ENCODE measurements at places on chromosomes 12 and 14.

DNA sequence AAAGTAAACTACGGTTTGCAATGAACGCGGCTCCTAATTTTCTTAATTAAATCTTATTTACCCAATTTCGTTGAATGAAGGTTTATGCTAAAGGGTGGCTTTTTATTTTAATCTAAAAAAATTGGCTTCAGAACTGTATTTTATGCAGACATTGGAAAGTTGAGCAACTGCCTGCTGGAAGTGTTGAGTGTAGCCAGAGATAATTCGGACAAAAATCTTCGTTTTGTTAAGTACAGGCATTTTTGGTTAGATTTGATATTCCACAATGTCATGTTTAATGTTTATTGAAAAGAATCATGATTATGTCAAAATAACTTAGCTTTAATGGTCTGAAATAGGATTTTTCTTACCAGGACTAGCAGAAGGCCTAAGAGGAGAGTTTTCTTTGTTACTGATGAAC is 875 bp downstream of the IRAK3 start:
- no peak for DNase-seq

DNA sequence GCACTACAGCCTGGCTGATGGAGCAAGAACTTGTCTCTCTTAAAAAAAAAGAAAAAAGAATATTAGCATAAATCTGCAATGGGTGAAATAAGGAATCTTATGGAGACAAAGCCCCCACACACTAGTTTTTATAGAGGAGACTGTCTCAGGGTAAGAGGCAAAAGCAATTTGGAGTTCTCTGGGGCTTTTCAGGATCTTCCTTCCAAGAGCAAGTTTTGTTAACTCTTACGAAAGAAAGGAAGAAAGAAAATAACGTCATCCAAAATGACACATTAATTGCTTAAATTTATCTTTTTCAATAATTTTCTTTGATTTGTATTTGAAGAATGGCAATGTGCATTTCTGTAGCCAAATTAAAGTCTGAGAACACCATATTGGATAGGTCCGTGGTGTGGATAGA is 3.8 kb downstream of the PDE6H start:
- DNase-seq, result no peak

DNA sequence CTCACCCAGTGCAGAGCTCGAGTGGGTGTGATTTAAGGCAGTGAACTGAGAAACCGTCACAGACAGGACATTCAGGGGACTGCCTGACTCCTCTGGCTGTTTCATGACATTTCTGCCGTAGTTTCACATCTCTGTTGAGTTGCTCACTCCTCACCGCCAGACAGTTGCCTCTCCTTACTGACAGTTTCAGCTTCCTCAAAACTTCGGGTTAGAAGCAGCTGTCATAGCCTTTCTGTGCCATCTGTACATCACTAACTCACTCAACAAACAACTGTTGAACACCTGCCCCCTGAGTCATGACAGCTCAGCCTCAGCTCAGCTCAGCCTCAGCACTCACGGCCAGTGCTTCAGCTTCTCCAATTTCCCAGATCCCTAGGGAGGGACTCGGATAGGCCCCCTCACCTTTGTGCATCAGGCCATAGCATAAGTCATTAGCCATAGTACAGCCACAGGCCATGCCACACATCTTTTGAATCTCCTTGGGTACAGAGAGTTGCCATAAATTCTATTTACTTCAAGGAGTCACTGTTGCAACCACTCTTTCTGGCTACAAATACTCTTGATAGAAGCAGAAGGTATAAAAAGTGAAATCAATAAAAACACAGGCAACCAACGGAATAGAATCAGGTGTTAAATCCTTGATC is 6.2 kb upstream of the SLC15A4 start:
- no peak for DNase-seq

GRCh38 chr12:80717856-80718255 is 1.1 kb downstream of the MYF5 start:
- no peak for DNase-seq

DNA sequence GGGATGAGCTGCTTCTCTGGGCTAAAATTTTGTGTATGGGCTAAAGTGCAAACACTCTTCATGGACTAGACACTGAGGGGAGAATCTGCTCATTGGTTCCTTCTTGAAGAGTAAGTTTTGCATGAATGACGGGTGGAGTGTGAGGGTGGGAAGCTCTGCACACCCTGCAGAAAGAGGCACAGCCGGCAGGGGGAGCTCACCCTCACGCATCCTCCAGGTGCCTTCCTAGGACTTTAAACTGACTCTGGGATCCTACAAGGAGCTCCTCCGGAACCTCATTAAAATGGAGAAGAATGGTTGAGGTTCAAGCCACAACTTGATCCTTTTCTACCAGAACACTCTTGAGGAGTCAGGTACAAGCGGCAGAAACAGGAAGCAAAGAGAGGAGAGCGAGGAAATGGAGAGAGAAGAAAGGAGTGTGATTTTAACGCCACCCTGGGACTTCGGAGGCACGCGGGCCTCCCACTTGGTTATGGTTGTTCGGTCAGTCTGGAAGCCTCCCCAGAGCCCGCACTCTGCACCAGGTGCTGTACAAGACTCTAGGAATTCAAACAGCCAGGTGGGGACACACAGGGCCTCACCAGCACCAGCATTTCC is 87.5 kb downstream of the SETD3 start:
- DNase-seq, result peak; percentile 14

DNA sequence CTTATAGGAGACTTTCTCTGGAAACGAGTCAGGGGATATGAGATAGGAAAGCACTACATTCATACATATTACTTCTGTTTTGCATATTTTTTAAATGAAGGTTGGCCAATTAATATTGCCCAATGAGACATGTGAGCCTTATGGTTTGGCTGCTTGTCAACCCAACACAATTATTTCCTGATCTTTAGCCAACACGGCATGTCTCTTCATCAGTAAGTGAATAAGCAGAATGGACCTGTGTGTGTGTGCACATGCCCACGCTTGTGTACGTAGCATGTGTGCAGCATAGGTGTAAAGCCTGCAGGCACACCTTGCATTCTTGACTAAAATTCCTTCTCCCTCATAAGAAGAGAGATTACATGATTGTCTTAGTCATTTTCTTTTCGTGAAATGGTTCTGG is 88.3 kb downstream of the STON2 start:
- no peak for DNase-seq

DNA sequence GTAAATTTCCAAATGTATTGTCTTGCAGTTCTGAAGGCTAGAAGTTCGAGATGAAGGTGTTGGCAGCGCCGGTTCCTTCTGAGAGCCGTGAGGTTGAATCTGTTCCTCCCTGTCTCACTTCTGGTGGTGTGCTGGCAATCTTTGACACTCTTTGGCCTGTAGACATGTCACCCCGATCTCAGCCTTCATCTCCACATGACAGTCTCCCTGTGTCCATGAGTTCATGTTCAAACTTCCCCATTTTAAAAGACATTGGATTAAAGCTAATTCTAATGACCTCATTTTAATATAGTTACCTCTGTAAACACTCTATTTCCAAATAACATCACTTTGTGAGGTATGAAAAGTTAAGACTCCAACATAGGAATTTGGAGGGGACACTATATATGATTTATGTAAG is 4.1 kb upstream of the RBM19 start:
- no peak for DNase-seq

DNA sequence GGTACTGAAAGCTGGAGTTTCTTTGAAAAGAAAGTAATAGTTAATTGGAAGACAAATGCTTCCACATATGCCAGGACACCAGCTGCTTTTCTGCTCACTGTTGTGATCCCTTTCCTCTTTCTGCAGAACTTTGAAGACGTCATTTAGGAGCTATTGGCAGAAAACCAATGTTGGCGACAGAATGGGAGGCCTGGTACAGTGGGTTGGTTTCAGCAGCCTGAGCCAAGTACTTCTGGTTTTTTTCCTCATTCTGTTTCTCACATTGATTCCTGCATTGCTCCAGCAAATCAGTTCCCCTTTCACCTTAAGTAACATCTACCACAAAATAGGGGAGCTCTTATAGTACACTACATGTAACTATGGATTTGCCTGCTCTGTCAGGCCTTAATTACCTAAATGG is 96.9 kb downstream of the FIGNL2 start:
- no peak for DNase-seq

DNA sequence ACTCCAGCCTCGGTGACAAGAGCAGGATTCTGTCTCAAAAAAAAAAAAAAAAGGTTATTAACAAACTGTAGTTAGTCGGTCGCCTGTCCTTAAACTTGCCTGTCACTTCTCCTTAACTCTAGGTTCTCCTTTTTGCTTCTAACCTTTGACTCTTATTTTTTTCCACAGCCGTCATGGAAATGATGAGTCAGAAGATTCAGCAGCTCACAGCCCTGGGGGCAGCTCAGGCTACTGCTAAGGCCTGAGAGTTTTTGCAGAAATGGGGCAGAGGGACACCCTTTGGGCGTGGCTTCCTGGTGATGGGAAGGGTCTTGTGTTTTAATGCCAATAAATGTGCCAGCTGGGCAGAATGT is 418 bp upstream of the MYG1 start:
- DNase-seq, result no peak

- peak; percentile 59 for DNase-seq
These were observed 27.2 kb downstream of the SLC15A4 start for GRCh38 chr12:128796439-128797118.

- no peak for DNase-seq
These were observed 182.6 kb downstream of the PHLDA1 start for GRCh38 chr12:75848961-75849360.

Data from effector memory CD8-positive, alpha-beta T cell (primary cell).